ENCODE measurements at places on chromosomes 5 and 9.

- DNase-seq: no peak
Observed at GRCh38 chr5:131751506-131751905, 45.3 kb downstream of the FNIP1 start.

DNA sequence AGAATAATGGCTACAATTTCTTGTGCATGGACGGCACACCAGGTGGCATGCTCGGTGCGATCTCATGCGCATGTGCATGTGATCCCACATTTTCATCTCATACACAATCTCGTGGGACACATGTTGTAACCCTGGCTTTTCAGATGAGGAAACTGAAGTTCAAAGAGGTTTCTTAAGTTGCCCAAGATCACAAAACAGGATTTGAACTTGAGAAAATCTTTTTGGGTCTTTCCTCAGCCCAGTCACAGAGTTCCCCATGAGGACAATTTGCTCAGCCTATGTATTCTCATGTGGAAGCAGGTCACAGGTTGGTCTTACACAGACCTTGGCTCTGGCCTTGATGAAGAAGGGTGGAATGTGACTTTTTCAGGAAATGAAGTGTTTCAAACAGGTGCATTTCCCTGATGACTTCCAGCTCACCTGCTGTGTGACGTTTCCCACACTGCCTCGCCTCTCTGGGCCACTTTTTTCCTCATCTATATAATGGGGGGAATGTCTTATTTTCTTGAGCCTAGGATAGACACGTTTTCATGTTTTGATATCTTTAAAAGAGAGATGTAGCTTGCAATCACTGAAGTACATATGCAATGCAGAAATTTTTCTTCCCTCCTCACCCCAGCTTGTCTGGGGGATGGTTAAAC lies 7.1 kb upstream of the ORM1 start:
- no peak for DNase-seq

DNA sequence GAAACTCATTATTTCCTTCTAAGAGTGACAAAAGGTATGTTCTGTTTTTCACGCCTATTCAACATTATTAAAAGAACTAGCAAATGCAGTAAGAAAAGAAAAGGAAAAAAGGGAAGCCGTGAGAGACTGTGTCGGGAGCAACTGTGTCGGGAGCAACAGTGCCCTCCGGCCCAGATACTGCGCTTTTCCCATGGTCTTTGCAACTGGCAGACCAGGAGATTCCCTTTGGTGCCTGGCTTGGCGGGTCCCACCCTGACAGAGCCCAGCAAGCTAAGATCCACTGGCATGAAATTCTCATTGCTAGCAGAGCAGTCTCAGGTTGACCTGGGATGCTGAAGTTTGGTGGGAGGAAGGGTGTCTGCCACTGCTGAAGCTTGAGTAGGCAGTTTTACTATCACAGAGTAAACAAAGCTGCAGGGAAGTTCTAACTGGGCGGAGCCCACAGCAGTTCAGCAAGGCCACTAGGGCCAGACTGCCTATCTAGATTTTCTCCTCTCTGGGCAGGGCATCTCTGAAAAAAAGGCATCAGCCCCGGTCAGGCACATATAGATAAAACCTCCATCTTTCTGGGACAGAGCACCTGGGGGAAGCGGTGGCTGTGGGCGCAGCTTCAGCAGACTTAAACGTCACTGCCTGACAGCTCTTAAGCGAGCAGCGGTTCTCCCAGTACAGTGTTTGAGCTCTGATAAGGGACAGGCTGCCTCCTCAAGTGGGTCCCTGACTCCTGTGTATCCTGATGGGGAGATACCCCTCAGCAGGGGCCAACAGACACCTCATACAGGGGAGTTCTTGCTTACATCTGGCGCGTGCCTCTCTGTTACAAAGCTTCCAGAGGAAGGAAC lies 1237.4 kb upstream of the CDH18 start:
- DNase-seq: no peak

- no peak for DNase-seq
Observed at GRCh38 chr5:178123966-178124925, 6.6 kb upstream of the RMND5B start.

GRCh38 chr5:143011585-143011984 lies 241.4 kb downstream of the ARHGAP26 start:
- DNase-seq: no peak

DNA sequence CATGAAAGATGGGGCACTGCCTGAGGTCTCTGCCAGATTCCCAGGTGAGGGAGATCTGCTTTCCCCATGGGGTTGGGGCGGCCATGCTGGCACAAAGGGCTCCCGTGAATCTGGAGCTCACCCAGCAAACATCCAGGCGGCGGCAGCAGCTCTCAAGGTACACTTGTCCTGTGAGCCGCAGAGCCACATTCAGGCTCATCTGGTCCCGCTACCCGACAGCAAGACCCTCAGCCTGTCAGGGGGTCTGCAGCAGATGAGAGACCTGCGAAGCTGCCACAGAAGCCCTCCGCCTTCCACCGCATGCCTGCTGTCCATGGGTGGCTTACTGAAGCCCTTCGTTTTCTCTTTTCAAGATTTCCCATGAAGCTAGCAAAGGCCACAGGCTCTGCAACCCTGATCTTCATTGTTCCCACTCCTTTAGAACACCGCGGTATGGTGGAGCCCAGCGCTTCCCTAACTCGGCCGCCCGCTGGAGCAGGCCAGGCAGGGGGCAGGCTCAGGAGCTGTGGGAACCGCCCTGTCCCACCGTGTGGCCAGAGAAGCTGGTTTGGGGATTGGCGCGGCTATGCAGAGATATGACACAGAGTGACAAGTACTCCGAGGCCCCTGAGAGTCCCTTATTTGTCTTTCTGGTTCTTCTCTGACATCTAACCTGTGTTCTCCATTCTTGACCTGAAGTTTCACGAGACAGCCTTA lies 8.8 kb downstream of the LRRC14B start:
- no peak for DNase-seq

DNA sequence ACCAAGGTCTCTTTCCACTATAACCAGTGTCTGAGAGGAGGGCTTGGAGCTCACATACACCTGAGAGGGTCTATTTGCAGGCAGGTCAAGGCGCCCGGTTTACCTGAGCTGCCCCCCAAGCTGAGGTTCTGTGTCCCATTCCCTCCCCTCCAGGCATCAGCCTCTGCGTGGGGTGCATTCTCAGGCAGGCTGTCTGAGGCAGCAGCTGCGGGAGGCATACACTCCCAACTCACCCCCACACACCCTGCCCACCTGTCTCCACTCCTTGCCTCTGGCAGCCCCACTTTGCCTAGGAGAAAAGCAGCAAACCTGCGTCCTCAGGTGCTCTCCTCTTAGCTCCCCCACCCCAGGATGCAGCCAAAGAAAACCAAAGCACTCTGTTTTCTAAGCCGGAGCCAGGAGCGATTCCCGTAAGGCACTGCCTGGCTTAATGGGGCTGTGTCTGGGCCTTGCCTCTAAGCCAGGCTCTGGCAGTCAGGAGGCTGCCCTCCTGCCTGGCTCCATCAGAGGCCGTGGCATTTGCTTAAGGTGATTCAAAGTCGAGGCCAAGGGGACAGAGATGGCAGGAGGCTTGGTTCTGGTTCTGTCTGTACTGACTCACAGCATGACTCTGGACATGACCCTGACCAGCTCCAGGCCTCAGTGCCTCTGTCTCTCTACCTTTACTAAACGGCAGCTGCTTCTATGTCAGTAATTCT lies 139.2 kb upstream of the TRIM32 start:
- DNase-seq: peak; percentile 57

- DNase-seq: no peak
Observed at GRCh38 chr5:139709582-139710318, 61.6 kb downstream of the CXXC5 start.

DNA sequence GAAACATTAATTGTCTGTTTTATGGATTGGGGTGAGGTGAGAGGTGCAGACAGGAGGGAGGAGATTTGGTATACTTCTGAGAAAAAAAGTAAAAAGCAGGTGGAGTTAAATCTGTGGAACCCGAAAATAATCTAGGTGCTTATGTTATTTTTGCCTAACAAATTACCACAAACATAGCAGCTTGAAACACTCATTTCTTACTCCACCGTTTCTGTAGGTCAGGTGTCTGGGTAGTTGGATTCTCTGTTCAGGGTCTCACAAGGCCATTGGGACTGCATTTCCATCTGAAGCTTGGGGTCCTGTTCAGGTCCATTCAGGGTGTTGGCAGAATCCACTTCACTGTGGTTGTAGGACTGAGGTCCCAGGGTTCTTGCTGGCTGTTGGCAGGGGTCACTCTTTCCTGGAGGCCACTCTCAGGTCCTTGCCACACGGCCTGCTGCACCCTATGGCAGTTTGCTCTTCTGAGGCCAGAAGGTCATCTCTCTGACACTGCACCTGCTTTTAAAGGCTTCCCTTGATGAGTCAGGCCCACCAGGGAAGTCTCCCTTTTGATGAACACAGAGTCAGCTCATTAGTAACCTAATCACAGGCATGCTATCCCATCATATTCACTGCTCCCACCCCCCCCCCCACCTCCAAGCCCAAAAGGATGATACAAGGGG lies 82.2 kb downstream of the TRIO start:
- no peak for DNase-seq

DNA sequence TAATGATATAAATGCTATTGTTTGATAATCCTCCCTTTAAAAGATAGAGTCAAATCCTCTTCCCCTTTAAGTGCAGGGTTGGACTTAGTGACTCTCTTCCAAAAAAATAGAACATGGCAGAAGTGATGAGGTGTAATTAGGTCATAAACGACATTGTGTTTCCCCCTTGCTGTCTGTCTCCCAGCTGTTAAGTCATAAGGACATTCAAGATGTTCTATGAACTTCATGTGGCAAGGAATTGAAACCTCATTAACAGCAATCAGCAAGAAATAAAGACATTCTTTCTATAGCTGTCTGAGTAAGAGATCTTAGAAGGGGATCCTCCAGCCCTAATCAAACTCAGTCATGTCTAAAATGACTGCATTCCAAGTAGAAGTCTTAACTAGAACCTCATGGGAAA lies 3.3 kb upstream of the SLC25A46 start:
- DNase-seq: no peak

DNA sequence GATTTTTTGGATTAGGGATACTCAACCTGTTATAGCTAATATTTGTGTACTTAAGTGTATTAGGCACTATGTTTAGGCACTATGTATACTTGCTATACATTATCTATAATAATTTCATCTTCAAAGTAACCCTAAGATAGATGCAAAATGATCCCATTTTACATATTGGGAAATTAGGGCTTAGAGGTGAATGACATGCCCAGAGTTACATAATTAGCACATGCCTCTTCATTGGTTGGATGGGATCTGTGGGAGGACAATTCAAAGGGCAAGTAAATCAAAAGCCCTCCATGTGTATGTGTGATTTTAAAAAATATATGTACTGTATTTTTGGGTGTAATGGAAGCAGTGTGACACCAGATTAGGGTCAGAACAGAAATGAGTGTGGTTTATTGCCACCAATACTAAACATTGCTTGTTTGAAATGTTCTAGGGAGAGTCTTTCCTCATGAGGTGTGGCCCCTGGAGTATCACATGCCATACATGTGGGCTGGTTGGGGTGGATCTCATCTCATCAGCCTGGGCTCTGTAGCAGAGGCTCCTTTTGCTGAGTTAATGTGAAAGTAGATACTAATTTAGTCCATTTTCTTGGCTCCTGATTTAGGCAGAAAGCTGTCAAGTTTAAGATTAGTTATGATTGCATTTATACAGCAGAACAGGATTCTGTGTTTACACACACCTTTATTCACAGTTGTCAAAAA lies 5.5 kb downstream of the C9orf85 start:
- DNase-seq: no peak

GRCh38 chr5:72109625-72110024 lies 2.4 kb downstream of the MAP1B start:
- no peak for DNase-seq

- DNase-seq: no peak
Observed at GRCh38 chr5:155833287-155833686, 493.7 kb upstream of the SGCD start.

- no peak for DNase-seq
Observed at GRCh38 chr5:112366987-112367386, 52.1 kb downstream of the EPB41L4A start.

- no peak for DNase-seq
Observed at GRCh38 chr9:2263111-2263510, 248.0 kb downstream of the SMARCA2 start.

DNA sequence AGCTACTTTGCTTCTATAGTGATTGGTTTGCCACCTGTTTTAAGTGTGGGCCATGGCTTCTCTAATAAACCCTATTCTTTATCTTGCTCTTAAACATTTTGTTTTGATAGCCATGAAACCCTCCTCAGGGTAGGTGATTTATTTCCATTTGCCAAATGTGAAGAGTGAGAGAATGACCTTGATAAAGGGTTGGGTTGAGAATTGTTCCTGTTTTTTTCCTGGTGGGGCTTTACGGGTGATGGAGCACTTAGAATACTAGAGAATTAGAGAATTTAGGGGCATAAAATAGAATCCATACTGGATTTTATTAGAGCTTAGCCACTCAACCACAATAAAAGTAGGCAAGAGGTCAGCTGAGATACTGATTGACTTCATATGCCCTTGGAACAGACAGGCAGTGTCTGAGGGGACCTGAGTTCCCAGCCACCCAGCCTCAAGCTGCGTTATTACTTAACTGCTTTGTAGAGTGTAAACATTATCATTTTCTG lies 68.9 kb downstream of the COMMD10 start:
- DNase-seq: no peak

- DNase-seq: no peak
Observed at GRCh38 chr5:107251151-107251550, 419.6 kb downstream of the EFNA5 start.

DNA sequence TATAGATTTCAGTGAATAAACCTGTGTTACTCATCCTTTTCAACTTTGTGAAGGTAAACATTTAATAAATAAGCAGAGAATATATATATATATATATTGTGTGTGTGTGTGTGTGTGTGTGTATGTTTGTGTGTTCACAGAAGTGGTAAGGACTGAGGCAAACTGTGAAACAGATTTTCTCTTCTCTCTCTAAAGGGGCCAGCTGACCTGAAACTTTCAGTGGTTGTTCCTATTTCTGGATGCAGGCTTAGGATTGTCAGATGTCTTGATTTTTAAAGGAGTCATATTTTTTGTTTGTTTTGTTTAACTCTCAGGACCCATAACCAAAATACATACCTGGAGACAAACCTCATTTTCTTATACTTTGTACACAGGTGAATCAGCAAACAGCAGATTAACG lies 714.9 kb upstream of the MEF2C start:
- no peak for DNase-seq

GRCh38 chr9:6150483-6150882 lies 65.1 kb upstream of the IL33 start:
- DNase-seq: no peak

- DNase-seq: no peak
Observed at GRCh38 chr5:26569241-26569928, 469.0 kb downstream of the CDH9 start.

Measured in C1 segment of cervical spinal cord (tissue), 14 donors.